ENCODE measurements at places on chromosomes 6 and 20.
A peak's percentile ranks its signal among the peaks of the same experiment; 100 is the strongest.

GRCh38 chr6:79335133-79335674 is 100.7 kb upstream of the HMGN3 start:
- no peak for DNase-seq

DNA sequence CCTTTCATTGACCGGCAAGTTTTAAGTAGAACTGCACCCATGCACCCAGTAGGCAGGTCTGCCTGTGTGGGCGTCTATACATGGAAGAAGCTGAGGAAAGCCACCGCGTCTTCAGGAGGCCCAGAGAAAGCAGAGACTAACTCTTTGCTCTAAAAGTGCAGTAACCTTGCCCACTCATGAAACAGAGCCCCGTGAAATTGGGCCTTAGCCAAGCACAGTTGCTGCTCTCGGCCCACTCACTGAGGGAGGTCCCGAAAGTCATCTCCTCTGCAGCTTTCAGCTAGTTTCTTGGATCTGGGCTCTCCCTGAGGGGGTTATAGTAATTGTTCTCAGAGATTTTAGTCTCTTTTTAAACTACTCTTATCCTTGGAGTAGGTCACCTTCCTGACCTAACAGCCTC is 74.0 kb upstream of the SYNJ2 start:
- DNase-seq, result no peak

GRCh38 chr20:48502016-48502415 is 325.8 kb downstream of the PREX1 start:
- no peak for DNase-seq

DNA sequence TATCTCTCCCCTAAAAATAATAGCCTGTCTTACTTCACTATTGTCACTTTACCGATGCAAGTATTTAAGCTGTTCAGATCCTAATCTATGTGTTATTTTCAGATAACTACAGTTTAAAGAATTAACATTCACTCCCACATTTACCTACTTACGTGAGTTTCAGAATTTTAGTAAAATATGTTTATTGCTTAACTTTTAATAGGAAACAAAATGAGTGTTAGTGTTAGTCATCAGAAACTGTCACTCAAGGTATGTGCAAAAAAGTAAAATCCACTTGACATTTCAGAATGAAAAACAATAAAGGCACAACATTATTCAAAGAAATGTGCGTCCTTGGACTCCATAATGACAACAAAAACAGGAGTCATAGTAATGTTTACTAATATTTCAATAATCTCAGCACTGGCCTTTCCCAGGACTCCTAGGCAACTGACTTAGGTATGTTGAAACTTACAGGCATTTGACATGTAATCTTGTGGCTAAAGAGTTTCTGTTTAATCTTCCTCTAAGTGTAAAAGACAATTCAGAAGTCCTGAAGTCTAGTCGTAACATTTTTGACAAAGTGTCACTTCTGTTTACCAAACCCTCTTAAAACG is 4.5 kb downstream of the ATXN1 start:
- DNase-seq, result no peak

GRCh38 chr6:83417880-83418663 is 12.8 kb downstream of the ME1 start:
- DNase-seq, result peak; percentile 55

Data from NCI-H526 (cell line).